ENCODE measurements at places on chromosomes 4 and X. TPM values are rescaled to one million over a fixed set of nuclear protein-coding genes. Genes with fewer than 3 reads are reported as not detected.

The MEPE gene
- total RNA-seq, result not detected

The FRG1 gene
- 33.9 TPM for total RNA-seq

The MCF2 gene
- total RNA-seq, result not detected

The CT45A2 gene
- total RNA-seq, result not detected

The NHSL2 gene
- 18.9 TPM for total RNA-seq

The PAGE1 gene
- total RNA-seq, result not detected

The LPAR4 gene
- 0.30 TPM for total RNA-seq

The PDE6B gene
- total RNA-seq, result not detected

The GPR173 gene
- total RNA-seq, result 0.84 TPM

The TRMT10A gene
- 5.6 TPM for total RNA-seq

The EXOC1L gene
- not detected for total RNA-seq

The KLF3 gene
- total RNA-seq, result 35.2 TPM

The FGFRL1 gene
- 12.3 TPM for total RNA-seq

The UGT2B10 gene
- total RNA-seq, result not detected

The CENPVL2 gene
- not detected for total RNA-seq

The TMSB15B gene
- total RNA-seq, result 6.9 TPM

The TLR6 gene
- 1.4 TPM for total RNA-seq

The GDPD2 gene
- total RNA-seq, result not detected

The LYAR gene
- total RNA-seq, result 47.1 TPM

The EREG gene
- under 0.01 TPM for total RNA-seq

The STS gene
- 9.4 TPM for total RNA-seq

Measured in mammary microvascular endothelial cell (primary cell).